CD4-positive, alpha-beta T cell treated with Interferon alpha-2 for 1 hour (primary cell): ENCODE measurements at places on chromosomes 16 and 17.
A peak's percentile ranks its signal among the peaks of the same experiment; 100 is the strongest.

GRCh38 chr16:84284154-84284722 is 10.4 kb upstream of the WFDC1 start:
- DNase-seq: no peak

DNA sequence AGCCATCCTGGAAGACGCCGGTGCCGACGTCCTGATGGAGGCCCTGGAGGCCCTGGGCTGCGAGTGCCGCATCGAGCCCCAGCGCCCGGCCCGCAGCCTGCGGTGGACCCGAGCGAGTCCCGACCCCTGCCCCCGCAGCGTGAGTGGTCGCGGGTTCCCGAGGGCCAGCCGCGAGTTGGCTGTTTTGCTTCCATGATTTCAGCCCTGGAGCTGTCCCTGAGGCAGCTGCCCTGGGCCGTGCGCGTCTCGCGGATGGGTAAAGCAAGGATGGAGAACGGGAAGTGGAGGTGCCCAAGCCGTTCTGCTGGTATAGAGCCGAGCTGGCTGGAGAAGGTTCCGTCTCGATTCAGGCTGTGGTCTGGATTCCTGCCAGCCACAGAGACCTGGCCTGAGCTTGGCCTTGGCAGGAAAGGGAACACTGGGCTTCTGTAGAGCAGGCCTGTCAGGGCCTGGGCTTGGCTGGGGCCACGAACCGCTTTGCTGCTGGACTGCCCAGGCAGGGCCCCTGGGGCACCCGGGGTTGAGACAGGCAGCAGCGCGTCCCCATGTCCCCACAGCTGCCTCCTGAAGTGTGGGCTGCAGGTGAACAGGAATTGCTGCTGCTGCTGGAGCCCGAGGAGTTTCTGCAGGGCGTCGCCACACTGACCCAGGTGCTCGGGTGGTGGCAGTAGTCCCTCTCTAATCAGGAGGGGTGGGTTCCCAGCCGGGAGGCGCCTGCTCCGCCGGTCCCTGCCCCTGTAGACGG is 941 bp upstream of the MRPS34 start:
- no peak for DNase-seq

DNA sequence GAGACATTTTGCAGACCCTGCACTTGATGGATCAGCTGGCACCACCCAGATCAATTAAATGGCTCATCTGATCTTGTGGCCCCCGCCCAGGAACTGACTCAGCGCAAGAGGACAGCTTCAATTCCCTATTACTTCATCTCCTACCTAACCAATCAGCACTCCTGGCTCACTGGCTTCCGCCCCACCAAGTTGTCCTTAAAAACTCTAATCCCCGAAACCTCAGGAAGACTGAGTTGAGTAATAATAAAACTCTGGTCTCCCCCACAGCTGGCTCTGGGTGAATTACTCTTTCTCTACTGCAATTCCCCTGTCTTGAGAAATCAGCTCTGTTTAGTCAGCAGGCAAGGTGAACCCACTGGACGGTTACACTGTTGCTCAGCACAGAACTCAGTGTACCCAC is 23.6 kb downstream of the SPPL2C start:
- DNase-seq: no peak

GRCh38 chr17:41812381-41813151 is at the start of gene FKBP10:
FKBP10 (plus strand) TSS chr17:41813004; CDS start chr17:41813035, 31 bp downstream.
- peak; percentile 25 for DNase-seq

DNA sequence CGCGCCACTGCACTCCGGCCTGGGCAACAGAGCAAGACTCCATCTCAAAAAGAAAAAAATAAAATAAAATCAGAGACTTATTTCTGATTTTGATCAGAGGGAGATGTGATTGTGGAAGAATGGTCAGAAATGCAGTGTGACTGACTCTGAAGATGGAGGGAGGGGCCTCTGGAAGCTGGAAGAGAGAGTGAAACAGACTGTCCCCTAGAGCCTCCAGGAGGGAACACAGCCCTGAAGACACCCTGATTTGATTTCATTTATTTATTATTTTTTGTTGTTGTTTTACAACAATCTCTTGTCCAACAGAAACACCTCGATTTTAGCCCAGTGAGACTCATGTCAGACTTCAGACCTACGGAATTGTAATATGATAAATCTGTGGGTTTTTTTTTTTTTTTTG is 26.1 kb downstream of the BCL7C start:
- DNase-seq: no peak

- no peak for DNase-seq
These were observed 149.0 kb upstream of the FAM20A start for GRCh38 chr17:68750208-68750562.

DNA sequence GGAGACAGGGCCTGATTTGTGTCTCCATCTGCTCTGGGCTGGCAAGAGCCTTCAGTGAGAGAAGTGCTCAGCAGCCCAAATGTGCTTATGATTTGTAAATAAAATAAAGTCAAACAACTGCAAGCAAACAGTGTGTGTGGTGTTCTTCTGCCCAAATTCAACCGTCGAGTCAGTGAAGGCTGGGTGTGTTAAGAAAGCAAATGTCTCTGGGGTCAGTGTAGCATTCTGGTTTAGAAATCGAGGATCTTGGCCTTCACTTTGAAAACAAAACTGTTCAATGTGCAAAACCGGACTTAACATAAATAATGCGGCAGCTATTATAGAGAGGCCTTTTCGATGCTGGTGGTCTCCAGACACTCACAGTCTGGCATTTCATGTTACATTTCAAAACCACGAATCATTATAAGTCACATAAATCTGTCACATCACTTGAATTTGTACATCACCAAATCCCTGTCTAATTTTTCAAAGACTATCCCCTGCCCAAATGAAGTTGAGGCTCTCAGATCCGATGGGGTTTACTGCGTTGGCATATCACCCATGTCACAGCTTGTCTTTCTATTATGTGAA is 158.6 kb upstream of the MYOCD start:
- DNase-seq: no peak

DNA sequence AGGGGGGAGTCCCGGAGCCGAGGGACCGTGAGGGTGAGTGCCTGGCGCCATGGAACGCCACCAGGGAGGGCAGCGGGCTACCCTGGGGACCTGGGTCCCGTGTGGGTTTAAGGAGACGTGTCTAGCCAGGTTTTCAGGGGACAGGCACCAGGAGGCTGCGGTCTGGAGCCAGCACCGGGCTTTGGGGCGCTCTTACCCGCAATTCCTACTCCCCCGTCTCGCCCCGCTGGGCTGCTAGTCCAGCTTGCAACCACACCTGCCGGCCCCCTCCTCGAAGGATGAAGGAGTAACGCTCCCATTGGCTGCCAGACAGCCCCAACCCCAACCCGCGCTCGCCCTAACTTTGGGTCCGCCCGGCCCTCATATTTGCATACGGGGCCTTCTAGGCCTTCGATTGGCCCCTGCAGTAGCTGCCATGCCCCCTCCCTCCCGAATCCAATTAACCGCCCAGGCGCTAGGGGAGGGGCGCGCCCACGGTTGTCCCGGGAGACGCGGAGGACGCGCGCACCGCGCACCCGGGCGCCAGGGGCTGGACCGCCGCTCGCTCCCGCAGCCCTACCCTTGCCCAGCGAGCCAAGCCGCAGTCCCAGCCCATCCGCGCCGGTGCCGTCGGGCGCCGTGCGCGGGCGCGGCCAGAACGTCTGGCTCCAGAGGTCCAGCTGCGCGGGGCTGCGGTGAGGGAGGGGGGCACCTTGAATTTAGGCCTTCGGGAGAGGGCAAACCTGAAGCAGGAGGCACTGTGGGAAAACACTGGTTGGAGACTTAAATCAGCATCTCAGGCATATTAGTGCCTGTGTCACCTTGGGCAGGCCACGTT is at the start of gene TTLL6:
TSS of gene TTLL6 (minus strand) at position 456 of the 817 bp plus-strand sequence. CDS start at position 299, 157 bp downstream.
- DNase-seq: peak; percentile 71

GRCh38 chr17:76161619-76162266 is 20.7 kb upstream of the FOXJ1 start:
- DNase-seq: no peak

GRCh38 chr17:77889866-77890760 is 68.4 kb upstream of the TNRC6C start:
- DNase-seq: no peak

GRCh38 chr16:56600398-56600999 is 7.9 kb upstream of the MT2A start:
- peak; percentile 64 for DNase-seq

DNA sequence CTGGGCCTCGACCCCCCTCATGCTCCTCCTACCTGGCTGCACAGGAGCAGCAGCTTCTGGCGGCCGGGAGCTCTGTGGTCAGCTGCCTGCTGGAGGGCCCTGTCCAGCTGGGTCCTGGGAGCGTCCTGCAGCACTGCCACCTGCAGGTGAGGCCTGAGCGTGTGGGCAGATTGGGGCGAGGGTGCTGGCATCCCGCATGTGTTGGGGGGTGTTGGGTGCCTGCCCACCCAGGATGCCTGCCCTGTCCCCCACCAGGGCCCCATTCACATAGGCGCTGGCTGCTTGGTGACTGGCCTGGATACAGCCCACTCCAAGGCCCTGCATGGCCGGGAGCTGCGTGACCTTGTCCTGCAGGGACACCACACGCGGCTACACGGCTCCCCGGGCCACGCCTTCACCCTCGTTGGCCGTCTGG is 16.5 kb downstream of the FCSK start:
- no peak for DNase-seq

DNA sequence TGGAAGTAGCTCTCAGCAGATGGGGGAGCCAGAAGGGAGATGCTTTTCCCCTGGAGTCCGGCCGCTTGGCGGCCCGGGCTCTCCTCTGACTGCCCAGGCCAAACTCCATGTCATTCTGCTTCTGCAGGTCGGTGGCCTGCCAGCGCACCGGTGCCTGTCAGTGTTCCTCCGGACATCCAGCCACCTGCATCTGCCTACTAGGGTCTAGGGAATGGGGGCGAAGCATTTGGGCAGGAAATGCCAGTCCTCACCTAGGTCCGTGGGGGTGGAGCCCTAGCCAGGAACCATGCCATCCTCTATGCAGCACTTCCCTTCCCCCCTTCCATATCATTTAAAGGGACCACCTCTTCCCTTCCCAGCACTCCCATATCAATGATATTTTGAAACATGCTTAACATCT is 34.2 kb downstream of the GJC1 start:
- DNase-seq: no peak

- no peak for DNase-seq
These were observed 27.7 kb downstream of the METRNL start for GRCh38 chr17:83106913-83107655.

DNA sequence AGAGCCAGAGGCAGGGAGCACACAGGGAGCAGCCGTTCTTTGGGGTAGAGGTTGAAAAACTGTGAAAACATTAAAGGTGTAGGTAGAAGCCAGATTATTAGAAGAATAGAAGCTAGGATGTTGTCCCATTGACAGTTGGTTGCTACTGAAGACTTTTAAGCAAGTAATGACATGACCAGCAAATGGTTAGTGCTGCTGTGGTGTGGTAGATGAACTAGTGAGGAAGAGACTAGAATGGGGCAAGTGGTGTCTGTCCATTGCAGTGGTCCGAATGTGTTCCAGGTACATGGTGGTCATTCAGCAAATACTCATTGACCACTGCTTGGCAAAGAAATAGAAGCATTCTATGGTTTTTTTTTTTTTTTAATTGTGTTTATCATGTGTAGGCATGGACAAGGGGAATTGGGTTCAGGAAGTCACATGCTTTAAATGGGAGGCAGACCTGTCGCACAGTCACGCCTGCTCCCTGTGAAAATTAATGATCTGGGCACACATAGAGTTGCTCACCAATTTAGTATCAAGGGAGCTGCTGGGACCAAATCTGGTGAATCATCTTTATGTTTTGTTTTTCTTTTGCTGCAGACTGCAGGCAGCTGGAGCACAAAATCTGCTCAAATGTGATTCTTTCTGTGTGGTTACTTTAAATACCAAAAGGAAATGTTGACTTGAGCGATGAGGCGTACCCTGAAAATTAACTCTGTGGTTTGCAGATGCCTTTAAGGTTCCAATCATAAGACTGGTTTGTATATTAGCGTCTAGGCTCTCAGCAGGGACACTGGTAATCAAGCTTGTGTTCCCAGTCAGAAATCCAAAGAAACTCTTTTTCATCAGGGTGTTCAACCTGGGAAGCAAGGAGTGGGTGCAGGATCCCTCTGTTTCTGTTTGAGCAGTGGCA is 30.7 kb downstream of the YPEL2 start:
- DNase-seq: peak; percentile 41

GRCh38 chr17:39126436-39126835 is 25.0 kb downstream of the PLXDC1 start:
- DNase-seq: no peak

DNA sequence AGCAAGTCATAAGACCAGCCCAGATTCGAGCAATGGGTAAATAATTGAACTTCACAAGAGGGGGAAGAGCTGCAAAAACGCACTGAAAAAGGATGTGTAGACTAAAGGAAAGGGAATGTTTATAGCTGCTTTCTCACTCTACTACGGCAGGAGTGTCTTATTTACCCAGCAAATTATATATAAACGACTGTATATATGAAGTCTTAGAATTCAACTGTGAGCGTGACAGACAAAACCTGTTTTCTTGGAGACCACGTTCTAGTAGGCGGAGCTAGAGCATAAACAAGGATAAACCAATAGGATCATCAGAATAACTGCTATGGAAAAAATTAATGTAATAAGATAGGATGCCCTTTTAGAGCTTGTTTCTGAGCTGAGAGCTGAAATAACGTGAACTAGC is 394.6 kb upstream of the MON1B start:
- no peak for DNase-seq

GRCh38 chr17:73956595-73957465 is 246.6 kb upstream of the RPL38 start:
- DNase-seq: peak; percentile 47

GRCh38 chr16:28927815-28928214 is 2.8 kb upstream of the RABEP2 start:
- no peak for DNase-seq

GRCh38 chr17:29257756-29258155 is 11.1 kb downstream of the CRYBA1 start:
- DNase-seq: no peak

DNA sequence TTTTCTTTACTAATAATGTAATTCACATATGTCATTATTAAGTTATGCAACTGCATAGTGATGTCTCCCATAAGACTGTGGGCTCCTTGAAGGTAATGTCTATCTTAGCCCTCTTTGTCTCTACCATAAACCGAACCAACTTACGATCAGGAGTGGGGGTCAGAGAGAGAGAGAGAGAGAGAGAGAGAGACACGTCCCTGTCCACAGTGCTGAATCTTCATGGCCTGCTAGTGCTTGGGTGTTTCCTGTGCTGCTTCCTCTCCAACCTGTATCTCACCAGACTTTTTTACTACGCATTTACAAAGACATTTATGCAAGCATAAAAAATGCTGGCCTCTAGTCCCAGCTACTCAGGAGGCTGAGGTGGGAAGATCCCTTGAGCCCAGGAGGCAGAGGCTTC is 52.2 kb upstream of the HAPSTR1 start:
- DNase-seq: no peak

- no peak for DNase-seq
These were observed 9.3 kb upstream of the ADGRG1 start for GRCh38 chr16:57619133-57619605.
